HS-27A (cell line): ENCODE measurements at places on chromosomes 6 and 20.

GRCh38 chr20:24877652-24878051 is 71.4 kb upstream of the CST7 start:
- no peak for DNase-seq

GRCh38 chr20:35660122-35660937 is 4.4 kb downstream of the CPNE1 start:
- no peak for DNase-seq

- peak; percentile 87 for DNase-seq
Observed at GRCh38 chr6:43627008-43627825, 1.8 kb downstream of the GTPBP2 start.

GRCh38 chr20:52425253-52425652 is 233.7 kb upstream of the ZFP64 start:
- no peak for DNase-seq

GRCh38 chr20:43514648-43514999 is 7.1 kb downstream of the L3MBTL1 start:
- no peak for DNase-seq

DNA sequence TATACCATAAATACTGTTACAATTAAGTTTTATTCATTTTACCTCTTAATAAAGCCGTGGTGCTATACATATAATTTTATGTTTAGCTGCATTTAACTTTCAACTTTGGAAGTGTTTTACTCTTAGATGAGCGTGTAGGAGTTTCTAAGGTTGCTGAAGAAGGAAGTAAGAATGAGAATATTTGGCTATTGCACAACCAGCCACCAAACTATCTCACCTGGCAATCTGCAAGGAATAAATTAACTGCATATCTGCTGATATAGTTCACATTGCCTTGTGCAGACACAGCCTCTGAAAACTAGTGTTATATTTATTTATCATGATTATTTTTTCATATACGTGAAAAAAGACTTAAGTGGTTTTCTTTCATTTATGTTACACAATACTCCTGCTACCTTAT is 230.4 kb downstream of the PLCB1 start:
- DNase-seq = no peak

GRCh38 chr6:63816982-63817436 is 181.4 kb downstream of the PHF3 start:
- no peak for DNase-seq

DNA sequence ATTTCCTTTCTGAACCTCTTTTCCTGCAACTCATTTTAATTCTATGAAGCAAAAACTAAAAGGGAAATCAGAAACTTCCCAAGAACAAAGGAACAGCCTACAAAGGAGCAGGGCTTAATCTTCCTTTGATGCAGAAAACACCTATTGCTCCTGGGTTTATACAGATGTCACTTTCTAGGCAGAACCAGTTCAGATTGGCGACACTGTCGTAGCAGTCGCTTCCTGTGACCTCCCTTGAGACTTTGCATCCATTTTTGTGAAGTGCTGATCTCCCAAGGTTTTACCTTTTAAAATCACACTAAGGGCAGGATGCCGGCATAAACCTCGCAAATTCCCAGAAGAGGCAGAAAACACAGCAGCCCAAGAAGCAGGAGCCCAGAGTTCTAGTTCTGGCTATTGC is 40.1 kb downstream of the JAG1 start:
- no peak for DNase-seq

GRCh38 chr20:1802385-1803060 is 92.7 kb upstream of the SIRPA start:
- no peak for DNase-seq

- no peak for DNase-seq
Observed at GRCh38 chr20:37369846-37370245, 23.9 kb downstream of the SRC start.

DNA sequence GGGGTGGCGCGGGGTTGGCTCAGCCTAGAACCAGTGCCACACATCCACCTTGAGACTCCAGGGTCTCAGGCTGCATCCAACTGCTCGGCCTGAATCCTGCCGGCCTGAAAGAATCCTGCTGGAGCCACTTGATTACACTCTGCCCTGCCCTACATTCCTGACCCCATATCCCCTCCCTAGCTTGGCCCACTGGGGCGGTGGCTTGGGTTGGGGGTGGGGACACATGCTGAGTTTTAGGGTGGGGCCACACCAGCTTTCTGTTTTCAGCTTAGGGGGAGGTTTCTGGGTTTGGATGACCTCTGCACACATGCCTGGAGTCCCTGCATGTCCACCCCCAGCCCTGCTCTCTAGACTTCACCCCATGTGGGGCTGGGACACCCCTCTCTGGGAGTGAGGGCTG is 6.8 kb downstream of the ITPR3 start:
- DNase-seq = no peak

GRCh38 chr6:109257494-109257893 is 124.8 kb downstream of the CD164 start:
- DNase-seq = no peak

- DNase-seq = no peak
Observed at GRCh38 chr20:63248835-63249591, 5.2 kb downstream of the NKAIN4 start.

DNA sequence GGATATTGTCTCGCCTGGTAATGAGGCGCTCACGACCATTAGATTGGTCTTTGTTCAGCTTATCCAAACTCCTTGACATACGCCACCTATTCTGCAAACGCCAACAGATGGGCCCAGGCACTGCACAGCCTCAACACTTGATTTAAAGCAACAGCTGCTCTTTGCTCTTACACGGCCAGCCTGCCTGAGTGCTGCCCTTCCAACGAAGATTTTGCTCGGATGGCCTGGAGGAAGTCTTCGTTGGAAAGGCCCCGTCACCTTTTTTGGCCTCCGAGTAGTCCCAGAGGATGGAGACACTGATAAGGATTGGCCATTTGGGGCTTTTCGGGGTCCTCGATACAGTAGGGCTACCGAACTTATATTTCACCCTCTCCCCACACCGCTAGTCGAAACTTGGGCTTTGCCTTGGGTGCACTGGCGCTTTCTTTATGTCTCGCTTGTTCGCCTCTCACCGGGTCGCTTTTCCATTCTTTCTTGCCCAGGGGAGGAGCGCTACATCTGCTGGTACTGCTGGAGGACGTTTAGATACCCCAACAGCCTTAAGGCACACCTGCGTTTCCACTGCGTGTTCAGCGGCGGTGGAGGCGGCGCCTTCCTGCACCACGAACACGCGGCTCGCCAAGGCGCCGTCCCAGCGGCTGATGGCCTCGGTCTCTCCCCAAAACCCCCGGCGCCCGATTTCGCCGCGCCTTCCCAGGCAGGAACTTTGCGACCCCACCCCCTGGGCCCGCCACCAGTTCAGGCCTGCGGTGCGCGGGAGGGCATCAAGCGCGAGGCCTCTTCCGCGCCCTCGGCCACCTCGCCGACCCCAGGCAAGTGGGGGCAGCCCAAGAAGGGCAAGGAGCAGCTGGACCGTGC is 6.1 kb downstream of the PRDM13 start:
- DNase-seq = no peak

- no peak for DNase-seq
Observed at GRCh38 chr20:4813863-4814695, 92.4 kb downstream of the PRND start.

- no peak for DNase-seq
Observed at GRCh38 chr20:17648315-17648646, 33.8 kb downstream of the RRBP1 start.

- DNase-seq = no peak
Observed at GRCh38 chr20:25015986-25016385, 23.4 kb upstream of the APMAP start.

DNA sequence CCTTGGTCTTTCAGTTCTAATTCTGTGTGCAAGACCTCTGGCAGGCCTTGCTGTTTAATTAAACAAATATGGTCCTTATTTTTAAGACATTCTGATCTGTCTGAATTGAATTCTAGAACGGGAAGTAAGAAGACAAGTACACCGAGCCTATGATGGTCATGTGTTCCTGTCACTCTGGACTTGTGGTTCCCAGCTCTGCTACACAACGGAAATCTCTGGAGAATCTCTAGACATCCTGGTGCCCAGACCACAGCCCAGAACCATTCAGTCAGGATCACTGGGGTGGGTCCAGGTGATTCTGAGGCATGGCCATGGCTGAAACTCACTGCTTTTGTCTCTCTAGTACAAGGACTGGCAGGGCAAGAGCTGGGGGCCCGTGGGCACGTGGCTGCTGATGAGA is 15.9 kb upstream of the KCNK16 start:
- DNase-seq = no peak

DNA sequence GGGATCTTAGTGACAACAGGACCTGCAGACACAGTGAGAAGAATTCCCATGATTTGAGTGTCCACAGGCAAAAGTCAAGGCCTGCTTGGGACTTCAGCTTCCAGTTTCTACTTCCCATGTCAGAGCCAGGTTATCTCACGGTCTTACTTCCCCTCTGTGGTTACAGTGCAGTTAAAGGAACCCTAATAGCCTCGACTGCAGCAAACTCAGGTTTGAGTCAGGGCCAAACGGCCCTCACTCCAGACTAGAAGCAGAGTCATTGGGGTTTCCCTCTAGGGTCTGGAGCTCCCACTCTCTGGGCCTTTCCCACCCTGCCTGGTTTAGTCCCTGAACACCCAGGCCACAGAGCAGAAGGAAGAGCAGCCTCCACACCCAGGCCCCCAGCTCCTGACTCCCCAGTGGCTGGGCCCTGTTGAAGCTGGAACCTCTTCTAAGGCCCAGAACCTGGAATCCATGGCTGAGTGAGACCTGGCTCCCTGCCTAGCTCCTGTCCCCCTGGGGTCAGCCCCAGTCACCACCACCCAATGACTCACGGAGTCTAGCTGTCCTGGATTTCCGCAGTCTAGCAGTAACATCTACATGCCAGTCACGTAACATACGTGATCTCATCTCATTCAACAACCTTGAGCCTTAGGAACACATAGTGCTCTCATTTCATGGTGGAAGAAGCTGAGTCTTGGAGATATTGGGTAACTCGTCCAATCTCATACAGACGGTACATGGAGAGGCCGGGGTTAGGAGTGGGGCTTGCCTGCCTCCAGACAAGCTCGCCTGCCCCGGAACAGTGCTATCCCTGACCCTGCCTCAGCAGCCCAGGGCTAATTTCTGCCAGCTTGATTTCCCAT is 9.2 kb upstream of the GHRH start:
- DNase-seq = no peak

DNA sequence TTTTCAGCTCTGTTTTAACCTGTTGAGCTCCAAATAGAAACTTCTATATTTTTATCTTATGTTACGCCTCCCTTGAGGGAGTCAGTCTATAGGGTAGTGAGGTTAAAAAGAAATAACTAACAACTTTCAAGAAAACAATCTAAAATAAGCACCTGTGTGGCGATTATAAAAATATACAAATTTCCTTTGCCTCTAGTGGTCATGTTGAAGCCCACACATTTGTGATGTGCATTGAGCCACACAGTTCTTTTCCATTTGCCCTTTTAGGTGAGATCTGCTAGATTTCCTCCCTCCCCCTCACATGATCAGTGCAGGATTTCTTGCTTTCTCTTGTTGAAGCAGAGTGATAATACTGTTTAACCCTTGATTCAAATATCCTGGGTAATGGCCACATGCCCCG is 84.2 kb downstream of the MYB start:
- no peak for DNase-seq

DNA sequence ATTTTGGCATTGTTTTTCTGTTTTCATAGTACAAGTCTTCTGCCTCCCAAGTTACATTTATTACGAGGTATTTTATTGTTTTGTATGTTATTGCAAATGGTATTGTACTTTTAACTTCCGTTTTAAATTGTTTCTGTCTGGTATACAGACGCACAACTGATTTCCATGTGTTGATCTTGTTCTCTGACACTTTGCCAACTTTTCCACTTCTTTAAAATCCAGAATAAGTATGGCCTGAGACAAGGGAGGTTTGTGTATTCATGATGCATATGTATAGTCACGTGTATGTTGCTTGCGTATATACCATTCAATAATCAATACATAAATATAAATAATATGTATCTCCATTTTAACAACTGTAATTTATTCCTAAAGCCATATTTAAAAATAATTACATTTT is 41.2 kb downstream of the THBS2 start:
- no peak for DNase-seq

- no peak for DNase-seq
Observed at GRCh38 chr6:147852772-147853171, 344.3 kb downstream of the SAMD5 start.

- DNase-seq = no peak
Observed at GRCh38 chr6:56521454-56521853, 121.2 kb downstream of the DST start.
